ENCODE measurements at places on chromosomes 13 and 19. TPM values are rescaled to one million over a fixed set of nuclear protein-coding genes. Genes with fewer than 3 reads are reported as not detected.

Gene SIGLEC12
- polyA plus RNA-seq, result not detected

Gene XAB2
- polyA plus RNA-seq, result 24.0 TPM

Gene ZIC5
- not detected for polyA plus RNA-seq

Gene SULT2A1
- polyA plus RNA-seq, result not detected

Gene SSC5D
- polyA plus RNA-seq, result 3.1 TPM

Gene KLK4
- polyA plus RNA-seq, result not detected

Gene JSRP1
- polyA plus RNA-seq, result not detected

DNA sequence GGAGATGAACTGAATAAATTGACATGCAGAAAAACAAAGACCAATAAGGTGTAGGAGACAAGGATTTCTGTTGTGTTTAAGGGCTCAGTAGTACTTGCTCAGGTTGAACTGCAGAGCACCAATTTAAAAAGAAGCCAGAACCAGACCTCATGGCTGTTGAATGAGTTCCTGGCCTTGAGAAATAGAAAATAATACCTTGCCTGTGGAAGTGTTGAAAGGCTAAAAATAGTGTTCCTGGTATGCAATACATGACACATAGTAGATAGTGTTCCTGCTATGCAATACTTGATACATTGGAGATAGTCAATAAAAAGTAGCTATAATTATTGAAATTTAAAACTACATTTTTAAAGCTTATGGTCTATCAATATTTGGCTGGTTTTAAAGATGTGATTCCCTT lies 595.8 kb downstream of the PCDH9 start:
- no peak for DNase-seq

DNA sequence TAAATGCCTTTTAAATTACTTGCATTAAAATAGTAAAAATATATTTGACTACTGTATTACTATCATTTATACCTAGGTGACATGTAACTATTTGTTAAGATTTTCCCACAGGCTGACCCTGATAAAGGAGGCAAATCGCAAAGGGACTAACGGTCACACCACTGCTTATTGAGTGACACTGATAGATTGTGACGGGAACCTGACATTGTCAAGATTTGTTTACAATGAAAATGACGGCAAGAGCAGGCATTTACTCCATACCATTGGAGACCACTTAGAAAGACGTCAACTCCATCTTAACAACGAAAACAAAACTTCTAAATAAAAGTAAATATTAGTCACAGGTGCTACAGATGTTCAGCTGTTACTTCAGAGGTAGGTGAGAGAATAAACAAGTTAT lies 289.0 kb downstream of the DACH1 start:
- DNase-seq, result no peak

DNA sequence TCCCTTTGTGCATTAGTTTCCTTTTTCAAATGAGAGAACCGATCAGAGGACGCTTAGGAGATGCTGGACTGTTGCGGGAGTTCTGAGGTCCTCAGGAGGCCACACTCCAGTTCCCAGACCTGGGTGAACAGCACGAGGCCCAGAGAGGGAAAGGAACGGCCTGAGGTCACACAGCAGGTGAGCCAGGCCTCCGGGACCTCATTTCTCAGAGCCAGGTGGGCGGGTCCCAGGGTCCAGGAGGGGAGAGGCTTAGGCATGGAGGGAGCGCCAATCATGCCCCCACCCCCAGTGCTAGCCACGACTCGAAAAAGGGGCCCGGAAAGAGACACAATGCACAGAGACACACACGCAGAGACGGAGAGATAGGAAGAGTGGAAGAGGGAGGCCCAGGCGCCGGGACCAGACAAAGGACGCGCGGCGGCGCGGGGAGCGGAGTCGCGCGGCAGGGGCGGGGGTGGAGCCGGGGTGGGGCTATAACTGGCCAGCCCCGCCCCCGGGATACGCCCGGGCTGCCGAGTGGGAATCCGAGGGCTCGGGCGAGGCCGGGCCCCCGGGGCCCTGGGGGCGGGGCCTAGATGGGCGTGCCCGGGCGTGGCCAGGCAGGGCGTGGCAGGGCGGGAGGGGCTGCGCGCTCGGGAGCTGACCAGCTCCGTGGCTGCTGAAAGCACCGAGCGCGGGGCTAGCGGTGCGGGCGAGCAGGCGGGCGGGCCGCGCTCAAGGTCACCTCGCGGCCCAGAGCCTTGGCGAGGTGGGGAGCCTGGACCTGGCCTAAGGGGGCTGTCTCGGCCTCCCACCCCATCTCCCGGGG lies 1.6 kb downstream of the ELAVL3 start:
- no peak for DNase-seq

GRCh38 chr19:51387924-51388389 lies at the start of gene LIM2:
Gene LIM2 (minus strand): TSS chr19:51387974. CDS start chr19:51387443, 531 bp downstream.
- no peak for DNase-seq

DNA sequence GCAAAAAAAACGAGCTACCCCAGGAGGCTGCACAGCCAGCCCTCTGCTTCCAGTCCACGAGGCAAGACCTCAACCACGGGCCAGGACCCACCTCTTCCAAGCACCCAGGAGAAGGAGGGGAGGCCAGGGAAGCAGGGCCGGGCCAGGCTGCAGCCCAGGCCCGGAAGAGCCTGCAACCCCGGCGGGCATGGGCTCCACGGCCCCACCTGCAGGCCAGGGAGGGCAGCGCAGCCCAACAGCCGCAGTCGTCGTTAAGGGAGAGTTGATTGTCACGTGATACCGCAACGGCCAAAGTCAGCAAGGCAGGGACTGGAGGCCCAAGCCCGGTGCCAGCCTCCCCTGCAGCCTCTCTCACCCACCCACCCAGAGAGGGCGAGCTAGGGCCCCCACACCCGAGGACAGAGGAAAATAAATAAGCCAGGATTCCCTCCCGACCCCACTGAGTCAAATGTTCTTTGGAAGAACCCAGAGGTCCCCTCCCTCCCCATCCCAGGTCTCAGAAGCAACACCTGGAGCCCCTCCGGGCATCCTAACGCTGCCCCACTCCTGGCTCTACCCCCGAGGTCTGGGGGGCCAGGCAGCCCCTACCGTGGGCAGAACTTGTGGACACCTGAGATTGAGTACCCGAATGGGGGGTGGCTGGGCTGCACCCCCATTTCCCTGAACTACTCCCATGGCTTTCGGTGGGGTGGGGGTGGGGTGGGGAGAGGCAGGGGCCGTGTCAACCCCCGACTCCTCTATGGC lies 5.2 kb upstream of the REXO1 start:
- no peak for DNase-seq

GRCh38 chr19:29884466-29884865 lies 57.6 kb upstream of the URI1 start:
- DNase-seq, result no peak

DNA sequence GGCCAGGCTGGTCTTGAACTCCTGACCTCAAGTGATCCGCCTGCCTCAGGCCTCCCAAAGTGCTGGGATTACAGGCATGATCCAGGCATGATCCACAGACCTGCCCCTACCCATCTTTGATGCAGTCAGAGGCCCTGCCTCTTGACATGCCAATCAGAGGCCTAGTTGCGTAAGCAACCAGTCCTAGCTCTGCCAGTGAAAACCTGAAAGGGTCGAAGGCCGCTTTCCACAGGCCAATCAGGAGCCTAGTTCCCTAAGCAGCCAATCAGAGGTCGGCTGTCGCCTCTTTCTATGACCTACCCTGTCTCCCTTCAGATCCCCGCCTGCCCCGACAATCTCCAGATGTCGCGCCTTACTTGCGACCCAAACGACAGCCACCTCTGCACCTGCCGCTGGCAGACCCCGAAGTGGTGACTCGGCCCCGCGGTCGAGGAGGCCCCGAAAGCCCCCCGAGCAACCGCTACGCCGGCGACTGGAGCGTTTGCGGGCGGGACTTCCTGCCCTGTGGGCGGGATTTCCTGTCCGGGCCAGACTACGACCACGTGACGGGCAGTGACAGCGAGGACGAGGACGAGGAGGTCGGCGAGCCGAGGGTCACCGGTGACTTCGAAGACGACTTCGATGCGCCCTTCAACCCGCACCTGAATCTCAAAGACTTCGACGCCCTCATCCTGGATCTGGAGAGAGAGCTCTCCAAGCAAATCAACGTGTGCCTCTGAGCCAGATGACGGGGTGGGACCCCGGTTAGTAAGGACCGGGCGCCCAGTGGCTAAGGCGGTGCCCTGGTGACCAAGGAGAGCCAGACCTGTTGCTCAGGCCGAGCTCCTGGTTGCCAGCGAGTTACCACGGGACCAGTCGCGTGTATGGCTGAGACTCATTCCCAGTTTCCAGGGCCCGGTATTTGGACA lies 6.3 kb downstream of the SYDE1 start:
- no peak for DNase-seq

DNA sequence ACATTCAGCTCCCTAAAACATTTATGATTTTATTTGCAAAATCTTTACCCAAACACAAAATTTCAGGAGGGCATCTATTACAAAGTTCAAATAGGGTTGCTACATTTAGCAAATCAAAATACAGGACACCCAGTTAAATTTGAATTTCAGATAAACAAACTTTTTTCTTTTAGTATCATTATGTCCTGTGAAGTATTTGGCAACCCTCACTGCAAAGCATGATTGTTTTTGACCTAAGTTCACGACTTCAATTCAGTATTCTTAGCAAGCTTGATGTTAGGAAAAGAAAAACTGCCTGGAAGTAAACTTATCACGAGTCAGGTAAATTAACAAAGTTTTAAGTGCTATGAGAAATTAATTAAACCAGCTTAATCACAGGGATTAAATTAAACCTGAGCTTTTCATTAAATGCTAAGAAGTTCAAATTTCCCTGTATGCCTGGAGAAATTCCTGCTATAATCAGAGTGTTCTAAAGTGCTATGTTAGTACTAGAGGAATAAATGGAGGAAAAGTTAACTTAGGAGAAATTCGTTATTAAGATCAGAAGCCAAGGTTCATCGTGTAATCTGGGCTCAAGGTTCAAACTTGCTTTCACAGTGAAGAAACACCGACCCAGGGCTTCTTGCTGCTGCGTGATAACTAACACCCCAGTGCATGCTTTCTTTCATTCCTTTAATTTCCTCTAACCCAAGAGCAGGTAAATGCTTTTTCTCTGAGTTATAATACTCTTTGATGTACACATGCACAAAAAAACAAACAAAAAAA lies 298.1 kb downstream of the FOXO1 start:
- no peak for DNase-seq

- DNase-seq, result peak; percentile 41
Measured at GRCh38 chr13:105139380-105140285, 1395.8 kb downstream of the EFNB2 start.

- DNase-seq, result no peak
Measured at GRCh38 chr13:45196096-45196495, 4.7 kb downstream of the KCTD4 start.

DNA sequence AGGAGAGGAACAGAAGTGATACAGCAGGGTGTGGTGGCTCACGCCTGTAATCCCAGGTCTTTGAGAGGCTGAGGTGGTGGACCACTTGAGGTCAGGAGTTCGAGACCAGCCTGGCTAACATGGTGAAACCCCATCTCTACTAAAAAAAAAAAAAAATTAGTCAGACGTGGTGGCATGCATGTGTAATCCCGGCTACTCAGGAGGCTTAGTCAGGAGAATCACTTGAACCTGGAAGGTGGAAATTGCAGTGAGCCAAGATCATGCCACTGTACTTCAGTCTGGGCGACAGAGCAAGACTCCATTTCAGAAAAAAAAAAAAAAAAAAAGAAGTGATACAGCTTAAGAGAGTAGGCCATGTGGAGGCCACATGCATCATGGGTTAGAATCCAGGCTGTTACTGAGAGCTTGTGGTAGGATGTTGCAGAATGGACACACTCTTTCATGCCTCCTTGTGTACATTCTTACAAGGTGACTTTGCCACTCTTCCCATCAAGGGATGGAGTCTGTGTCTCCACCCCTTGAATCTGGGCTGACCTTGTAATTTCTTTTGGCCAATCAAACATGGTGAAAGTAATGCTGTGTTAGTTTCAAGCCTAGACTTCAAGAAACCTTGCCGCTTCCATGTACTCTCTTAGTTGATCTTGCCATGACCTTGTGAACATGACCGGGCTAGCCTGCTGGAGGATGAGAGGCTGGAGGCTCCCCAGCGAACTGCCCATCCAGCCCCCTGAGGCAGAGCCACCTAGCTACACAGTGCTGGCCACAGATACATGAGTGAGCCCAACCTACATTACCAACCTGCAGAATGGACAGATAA lies 12.3 kb downstream of the FAM187B start:
- no peak for DNase-seq

DNA sequence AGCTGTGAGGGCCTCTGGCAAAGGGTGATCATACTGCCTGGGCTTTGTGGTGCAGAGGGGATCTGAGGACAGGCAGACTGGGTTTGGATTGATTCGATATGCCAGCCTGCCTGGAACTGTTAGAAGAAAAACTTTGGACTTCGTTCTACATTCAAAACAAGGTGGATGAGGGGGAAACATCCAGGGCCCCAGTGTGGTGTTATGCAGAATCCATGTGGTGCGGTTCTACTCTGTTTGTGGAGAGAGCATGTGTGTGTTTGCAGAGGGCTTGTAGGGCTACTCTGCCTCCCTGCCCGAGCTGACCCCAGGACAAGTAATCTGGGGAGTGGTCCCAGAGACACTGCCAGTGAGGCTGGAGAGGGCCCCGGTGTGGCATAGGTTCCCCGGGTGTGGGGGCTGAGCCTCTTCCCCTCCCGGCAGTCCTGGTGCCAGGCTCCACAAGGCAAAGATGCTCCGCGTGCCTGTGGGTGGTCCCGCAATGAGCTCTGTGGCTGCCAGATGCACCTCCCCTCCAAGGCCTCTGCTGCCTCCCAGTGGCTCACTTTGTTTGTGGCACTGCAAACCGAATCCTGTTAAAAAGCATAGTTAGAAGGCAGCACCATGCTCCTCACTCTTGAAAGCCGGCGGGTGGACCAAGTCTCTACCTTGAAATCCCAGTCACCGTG lies 22.3 kb upstream of the TFDP1 start:
- DNase-seq, result peak; percentile 58

- no peak for DNase-seq
Measured at GRCh38 chr19:12984683-12985048, 10.6 kb upstream of the NFIX start.

DNA sequence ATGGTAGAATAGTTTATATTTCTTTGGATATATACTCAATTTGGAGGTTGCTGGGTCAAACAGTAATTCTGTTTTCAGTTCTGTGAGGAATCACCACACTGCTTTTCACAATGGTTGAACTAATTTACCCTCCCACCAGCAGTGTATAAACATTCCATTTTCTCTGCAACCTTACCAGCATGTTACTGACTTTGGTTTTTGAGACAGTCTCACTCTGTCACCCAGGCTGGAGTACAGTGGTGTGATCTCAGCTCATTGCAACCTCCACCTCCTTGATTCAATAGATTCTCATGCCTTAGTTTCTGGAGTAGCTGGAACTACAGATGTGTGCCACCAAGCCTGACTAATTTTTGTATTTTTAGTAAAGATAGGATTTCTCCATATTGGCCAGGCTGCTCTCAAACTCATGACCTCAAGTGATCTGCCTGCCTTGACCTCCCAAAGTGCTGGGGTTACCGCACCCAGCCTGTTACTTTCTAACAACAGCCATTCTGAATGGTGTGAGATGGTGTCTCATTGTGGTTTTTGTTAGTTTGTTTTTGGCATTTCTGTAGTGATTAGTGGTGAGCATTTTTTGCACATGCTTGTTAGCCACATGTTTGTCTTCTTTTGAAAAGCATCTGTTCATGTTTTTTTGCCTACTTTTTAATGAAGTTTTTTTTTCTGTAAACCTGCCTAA lies 12.5 kb downstream of the ZNF714 start:
- DNase-seq, result no peak

All from right lung (tissue), 10 donors.